ENCODE measurements at places on chromosomes 3 and 15.

DNA sequence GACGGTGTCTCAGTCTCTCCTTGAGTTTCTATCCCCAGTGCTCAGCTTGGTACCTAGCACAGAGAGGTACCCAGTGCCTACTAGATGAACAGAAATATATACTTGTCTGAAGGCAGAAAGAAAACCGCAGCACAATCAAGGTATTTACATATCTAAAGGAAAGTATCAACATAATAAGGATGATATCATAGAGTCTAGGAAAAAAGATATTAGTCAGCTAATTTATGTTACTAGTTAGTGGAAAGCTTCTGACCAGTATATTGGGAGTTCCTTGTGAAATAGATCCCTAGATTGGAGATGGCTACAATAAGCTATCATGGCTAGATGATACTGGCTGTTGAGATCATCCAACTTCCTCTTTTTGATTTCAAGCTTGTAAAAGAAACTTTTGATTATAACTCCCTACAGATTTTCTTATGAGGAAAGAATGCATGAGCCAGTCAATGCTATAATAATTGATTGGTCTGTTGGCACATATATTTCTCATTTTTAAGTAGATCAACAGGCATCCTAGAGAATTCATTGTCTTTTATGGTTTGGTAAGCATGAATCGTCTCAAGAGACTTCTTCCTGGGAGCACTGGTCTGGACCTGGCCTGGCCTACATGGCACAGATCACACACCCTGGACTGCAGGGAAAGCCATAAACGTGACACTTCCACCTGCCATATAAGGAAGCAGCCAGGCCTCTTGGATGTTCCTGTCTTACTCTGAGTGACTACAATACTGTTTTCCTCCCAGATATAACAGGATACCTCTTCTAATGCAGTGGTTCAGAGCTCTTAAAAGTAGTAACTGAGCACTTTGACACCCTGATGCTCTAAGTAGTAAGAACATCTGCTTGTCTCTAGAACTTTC lies 60.7 kb downstream of the IMPG2 start:
- DNase-seq = no peak

GRCh38 chr3:54891540-54891897 lies 36.3 kb downstream of the LRTM1 start:
- DNase-seq = peak; percentile 39

DNA sequence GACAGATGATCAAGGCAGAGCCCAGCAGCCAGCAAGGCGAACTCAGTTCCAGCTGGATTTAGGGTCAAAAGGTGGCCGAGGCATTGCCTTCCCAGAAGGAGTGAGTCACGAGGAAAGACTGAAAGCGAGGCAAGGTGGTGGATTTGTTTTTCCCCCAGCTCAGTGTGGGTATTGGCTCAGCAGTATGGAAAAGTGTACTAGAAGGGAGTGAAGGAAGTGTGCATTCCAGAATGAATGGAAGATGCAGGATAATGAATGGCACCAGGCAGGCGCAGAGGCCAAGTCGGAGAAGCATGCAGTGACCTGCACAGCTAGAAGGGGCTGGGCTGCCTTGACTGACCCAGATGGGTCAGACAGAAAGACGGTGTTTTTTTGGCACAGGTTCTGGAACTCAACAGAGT lies 46.3 kb downstream of the FOXP1 start:
- DNase-seq = no peak

DNA sequence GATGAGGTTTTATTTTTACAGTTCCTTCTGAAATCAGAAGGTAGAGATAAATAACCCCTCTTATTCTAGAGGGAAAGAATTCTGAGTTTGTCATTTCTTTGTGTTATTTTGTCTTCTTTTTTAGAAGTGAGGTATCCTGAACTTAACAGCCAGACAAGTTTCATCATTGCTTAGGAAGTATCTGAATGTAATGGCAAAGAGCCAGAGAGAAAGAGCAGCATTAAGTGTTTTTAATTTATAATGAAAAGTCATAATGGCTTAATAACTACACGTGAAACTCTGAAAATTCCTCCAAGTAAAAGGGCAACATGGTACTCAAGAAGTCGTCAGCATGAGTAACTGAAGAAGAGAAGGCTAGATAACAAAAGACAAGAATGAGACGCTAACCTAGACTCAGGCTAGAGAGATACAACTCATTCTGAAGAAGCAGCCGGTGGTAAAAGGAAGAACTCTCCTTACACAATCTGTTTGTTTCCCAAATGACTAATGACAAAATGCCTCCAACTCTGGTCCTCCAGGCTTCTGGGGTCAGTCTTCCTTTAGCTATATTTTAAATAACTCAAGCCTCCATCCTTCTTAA lies 116.2 kb upstream of the NECTIN3 start:
- DNase-seq = no peak

DNA sequence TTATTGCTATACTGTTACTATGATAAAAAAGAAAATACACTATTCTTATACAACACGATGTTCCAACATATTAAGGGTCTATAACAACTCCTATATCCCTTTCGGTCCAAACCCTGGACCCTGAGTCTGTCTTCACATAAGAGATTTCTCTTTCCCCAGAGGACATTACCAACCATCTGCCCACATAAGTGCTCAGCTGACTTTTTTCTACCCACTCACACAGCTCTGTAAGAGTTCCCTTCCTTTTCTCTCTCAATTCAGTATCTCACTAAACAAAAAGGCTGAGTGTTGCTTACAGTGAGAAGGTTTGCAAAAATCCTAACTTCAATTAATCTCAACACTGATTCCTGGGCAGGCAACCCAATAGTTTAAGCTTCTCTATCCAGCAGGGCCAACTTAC lies 30.5 kb downstream of the ITGB5 start:
- DNase-seq = no peak

DNA sequence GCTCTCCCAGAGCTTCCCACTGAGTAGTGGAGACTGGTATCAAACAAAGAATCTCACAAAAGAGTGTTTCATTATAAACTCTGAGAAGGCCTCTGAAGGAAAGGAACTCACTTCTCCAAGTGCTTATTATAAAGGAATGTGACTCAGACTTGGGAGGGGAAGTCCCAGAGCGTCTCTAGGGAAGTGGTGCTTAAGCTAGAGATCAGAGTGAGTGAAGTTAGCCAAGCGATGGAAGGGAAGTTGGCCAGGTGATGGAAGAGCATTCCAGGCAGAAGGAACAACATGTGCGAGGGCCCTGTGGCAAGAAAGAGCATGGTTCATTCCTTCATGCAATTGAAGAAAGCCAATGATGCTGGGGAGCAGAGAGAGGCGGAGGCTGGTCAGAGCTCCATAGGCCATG lies 2.3 kb downstream of the XYLB start:
- DNase-seq = no peak

DNA sequence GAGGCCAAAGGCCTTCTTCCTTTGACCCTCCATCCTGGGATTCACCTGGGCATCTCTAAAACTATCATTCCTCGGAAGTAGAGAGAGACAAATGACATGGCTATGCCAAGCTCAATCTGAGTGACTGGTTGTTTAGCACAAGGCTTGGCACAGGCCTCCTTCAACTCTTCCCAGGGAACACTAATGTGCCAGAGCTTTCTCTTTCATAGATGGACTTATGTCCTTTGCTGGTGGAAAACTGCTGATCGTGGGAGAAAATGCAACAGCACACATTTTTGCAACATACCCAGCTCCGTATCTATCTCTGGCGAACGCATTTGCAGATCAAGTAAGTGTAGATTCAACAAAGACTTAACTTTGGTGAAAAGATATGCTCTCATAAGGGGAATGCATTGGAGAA lies 36.5 kb downstream of the AQP9 start:
- DNase-seq = no peak

GRCh38 chr15:41494190-41494921 lies 682 bp downstream of the ITPKA start:
- no peak for DNase-seq

DNA sequence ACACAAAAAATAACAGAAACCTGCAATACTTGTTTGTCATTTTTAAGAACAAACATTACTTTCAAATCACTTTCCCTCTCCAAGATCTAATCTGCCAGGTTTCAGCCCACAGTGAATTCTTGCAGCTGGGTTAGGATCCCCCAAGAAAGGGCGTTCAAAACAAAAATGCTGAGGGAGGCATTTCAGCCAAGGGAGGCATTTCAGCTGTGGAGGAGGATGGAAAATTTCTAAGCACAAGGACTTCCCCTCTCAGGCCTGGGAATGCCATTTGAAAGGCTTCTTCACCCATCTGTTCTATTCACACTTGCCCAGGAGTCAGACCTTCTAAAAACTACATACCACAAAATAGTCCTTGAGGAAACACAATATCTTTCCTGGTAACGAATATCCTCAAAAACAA lies 69.1 kb downstream of the P3H2 start:
- DNase-seq = no peak

DNA sequence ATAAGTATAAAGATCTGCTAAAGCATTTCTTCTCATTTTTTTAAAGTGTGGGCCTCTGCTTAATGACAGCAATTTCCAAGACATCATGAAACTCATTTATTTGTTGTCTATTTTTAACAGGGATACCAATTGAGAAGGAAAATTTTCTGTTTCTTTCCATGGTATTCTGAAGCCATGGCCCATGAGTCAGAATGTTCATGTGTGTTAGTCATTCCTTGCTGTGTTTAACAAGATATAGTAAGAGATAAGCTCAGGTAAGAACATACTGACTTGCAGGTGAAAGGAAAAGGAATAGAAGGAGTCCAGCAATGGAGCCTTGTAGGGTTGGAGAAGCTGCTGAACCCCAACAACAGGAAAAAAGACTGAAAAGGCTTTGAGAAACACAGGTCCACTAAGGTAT lies 17.0 kb upstream of the ARID3B start:
- no peak for DNase-seq

DNA sequence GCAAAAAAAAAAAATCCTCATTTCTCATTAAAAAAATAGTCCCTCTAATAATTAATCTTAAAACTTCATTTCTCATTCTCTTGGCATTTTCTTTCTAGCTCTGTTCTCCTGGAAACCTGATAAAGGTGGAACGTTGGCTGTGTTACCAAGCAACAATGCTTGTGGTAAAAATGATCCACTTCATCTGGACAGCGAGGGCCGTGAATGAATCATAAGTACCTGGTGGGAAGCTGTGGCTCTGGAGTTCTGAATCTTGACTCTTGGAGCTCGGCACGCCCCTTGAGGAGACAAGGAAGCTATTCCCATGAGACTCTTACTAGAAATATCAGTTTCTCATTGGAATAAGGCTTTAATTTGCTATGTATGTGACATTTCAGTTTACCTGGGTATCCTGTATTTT lies 32.5 kb downstream of the BCL2L10 start:
- DNase-seq = no peak

DNA sequence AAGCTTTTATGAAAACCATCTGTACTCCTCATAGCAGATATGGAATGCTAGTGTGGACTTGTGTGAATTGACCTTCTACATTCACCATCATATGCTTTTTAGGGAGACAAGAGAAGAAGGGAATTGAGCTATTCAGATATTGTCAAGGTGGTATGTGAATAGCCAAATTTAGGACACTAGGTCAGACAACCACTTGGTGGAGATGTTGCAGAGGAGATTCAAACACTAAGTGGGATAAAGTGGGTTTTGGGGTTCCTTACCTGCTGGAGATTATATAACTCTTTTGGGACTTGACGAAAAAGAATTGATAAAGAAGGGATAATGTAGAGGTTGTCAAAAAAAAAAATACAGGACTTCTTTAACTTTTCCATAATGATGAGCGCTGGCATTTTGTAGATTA lies 231.8 kb upstream of the THRB start:
- no peak for DNase-seq

DNA sequence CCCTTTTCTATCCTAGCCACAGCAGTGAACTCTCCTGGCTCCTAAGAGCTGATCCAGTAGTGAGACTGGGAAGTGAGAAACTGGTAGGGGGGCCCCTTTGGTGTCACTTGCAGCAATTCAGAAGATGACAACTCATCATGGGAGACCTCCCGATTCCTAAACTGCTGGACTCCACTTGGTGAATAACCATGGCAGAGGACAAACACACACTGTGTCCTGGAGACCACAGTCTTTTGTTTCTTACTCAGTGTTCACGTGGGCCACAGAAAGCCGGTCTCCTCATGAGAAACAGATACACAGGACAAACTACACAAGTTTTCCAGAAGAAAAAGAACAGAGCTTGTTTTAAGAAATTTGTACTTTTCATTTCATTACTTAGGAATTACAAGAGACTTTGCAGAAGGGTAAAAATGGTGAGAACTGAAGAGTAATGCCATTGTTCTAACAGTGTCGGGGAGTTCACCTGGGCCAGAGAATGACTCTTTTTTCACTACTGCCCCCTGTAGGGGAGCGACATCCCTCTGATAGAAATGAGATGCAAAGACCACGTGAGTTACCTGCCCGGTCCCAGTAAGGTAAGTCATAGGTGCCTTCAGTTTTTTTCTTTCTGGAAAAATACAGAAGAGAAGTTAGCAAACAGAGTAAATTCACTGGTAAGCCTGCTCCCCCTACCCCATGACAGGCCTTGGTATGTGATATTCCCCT lies 38.1 kb downstream of the ST3GAL6 start:
- DNase-seq = no peak

GRCh38 chr3:123067689-123068600 lies 1.1 kb downstream of the PDIA5 start:
- DNase-seq = no peak

DNA sequence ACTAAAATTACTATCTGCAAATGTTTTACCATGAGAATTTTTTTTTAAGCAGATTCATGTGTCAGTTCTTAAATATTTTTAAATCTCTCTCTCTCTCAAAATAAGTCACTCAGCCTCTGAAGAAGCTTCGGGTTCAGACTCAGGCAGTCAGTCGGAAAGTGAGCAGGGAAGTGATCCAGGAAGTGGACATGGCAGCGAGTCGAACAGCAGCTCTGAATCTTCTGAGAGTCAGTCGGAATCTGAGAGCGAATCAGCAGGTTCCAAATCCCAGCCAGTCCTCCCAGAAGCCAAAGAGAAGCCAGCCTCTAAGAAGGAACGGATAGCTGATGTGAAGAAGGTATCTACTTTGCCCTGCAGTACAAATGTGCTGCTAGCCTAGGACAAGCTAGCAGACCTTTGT lies 24.1 kb downstream of the CHD2 start:
- DNase-seq = no peak

DNA sequence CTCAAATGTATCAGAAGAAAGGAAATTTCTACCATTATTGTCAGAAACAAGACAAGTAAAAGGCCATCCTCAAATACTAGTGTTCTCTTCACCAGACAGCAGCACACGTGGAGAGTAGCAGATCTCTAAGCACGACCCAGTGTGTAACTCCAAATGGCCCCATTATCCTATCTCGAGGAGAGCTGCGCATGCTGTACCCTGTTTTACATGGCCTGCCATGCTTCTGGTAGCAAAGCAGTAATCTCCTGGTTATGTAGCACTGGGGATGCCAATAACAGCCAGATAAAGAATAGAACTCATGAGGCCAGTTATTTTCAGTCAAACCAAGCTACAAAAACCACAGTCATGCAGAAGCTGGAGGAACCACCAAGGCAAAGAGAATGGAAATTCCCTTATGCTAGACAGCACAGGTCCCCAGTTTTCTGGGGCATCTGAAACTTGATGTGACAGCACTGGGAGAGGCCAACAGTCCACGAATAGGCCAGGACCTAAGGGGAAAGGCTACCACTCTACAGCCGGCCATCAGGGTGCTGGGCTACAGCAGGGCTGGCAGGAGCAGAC lies 73.0 kb downstream of the LIPC start:
- no peak for DNase-seq

Data from C1 segment of cervical spinal cord (tissue), 14 donors.